ENCODE measurements at places on chromosomes 1 and 21.
A peak's percentile ranks its signal among the peaks of the same experiment; 100 is the strongest.

- no peak for DNase-seq
These were observed 19.9 kb downstream of the AGPAT3 start for GRCh38 chr21:43884861-43885417.

DNA sequence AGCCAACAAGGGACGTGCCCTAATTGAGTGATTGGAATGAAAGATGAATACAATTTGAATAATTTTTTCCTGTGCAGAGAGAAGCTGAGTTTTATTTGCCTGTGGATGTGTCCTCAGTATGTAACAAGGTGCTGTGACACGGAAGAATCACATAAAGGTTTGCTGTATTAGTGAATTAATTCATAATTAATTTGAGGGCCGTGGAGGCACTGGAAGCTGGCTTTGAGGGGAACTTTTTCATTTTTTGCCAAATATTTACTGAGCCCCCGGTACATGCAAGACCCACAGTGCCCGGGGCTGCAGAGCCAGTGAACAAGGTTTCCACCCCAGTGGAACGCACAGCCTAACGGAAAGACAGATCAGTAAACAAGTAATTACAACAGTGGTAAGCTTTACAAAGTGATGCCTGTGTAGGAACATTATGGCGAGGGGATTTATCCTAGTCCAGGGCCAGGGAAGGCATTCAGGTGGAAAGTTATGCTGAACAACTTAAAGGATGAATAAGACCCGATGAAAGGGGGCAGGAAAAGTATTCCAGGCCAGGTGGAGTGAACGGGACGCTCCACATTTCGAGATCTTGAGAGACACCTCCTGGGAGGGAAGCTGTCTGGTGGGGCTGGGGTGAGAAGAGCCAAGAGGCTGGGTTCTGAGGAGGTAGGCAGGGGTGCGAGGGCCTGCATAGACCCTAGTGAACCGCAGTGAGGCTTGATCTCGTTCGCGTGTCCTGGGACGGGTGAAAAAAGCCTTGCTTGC, 773 bp upstream of the RCC2 start:
- DNase-seq: no peak

DNA sequence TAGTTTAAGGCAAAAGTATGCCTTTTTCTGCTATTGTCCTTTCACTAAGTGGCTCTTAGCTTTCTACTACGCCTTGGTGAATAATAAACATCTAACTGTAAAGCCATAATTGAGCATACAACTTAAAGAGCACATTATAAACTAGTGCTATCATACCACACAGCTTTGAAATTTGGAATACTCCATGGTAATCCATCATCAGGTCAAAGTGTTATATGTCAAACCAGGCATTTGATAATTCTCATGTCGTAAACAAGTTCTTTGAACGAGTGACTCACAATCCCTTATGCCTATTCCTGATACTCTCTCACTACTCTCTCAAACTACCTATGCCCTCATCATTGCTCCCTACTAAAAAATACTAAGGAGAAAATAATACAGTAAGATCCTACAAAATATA, 60.3 kb upstream of the FMN2 start:
- DNase-seq: peak; percentile 49

GRCh38 chr1:163006051-163006834, 62.9 kb upstream of the RGS4 start:
- no peak for DNase-seq

DNA sequence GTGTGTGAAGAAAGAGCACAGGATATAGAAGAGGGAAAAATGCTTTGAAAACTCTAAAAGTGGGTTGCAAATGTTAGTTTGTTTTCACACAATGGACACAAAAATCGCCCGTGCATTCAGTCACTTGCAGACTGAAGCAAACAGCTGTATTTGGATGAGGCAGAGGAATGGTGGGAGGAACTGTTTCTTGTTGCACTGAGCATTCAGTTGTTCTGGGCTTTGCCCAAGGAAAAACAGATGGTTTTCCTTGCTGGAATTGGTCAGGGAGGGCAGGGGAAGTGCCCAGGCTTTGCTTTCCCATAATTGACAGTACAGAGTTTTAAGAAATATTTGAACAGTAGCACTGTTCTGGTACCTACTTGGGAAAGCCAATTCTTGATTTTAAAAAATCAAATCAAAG, 19.5 kb upstream of the WARS2 start:
- no peak for DNase-seq

GRCh38 chr1:229271448-229272159, 693 bp downstream of the RAB4A start:
- no peak for DNase-seq

GRCh38 chr1:180236698-180237509, 6.8 kb downstream of the LHX4 start:
- DNase-seq: no peak

GRCh38 chr1:43975249-43975961, 645 bp downstream of the ATP6V0B start:
- DNase-seq: no peak

GRCh38 chr1:93616221-93616995, 65.2 kb downstream of the BCAR3 start:
- no peak for DNase-seq

GRCh38 chr1:234884006-234884405, 244.6 kb downstream of the TOMM20 start:
- DNase-seq: no peak

- DNase-seq: no peak
These were observed 9.7 kb downstream of the CHML start for GRCh38 chr1:241630476-241630875.

- DNase-seq: no peak
These were observed 276.2 kb downstream of the KCNH1 start for GRCh38 chr1:210857705-210858104.

- no peak for DNase-seq
These were observed 38.1 kb downstream of the GNPAT start for GRCh38 chr1:231279081-231279480.

DNA sequence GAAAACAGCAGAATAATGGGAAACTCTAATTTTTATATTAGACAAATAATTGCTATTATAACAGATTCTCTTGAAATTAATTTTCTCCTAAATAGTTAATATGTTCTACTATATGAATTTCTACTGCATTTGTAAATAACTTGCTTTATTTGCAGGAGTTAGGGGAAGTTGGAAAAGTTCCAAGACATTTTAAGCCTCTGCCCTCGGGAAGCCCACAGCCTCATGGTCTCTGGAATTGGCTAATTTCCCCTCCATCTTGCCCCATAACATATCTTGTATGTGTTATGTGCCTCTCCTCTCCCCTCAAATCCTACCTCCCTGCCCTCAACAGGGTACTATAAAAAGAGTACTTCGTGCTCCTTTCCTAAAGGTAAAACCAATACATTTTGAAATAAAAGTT, 271.4 kb upstream of the NR5A2 start:
- DNase-seq: no peak

- DNase-seq: no peak
These were observed 13.2 kb upstream of the QSOX1 start for GRCh38 chr1:180141381-180141934.
